ENCODE measurements at places on chromosomes 13 and 19.
A peak's percentile ranks its signal among the peaks of the same experiment; 100 is the strongest.

GRCh38 chr19:15253061-15253460, 20.8 kb upstream of the EPHX3 start:
- no peak for DNase-seq

- DNase-seq: no peak
These were observed 134.1 kb downstream of the KATNAL1 start for GRCh38 chr13:30173303-30173610.

DNA sequence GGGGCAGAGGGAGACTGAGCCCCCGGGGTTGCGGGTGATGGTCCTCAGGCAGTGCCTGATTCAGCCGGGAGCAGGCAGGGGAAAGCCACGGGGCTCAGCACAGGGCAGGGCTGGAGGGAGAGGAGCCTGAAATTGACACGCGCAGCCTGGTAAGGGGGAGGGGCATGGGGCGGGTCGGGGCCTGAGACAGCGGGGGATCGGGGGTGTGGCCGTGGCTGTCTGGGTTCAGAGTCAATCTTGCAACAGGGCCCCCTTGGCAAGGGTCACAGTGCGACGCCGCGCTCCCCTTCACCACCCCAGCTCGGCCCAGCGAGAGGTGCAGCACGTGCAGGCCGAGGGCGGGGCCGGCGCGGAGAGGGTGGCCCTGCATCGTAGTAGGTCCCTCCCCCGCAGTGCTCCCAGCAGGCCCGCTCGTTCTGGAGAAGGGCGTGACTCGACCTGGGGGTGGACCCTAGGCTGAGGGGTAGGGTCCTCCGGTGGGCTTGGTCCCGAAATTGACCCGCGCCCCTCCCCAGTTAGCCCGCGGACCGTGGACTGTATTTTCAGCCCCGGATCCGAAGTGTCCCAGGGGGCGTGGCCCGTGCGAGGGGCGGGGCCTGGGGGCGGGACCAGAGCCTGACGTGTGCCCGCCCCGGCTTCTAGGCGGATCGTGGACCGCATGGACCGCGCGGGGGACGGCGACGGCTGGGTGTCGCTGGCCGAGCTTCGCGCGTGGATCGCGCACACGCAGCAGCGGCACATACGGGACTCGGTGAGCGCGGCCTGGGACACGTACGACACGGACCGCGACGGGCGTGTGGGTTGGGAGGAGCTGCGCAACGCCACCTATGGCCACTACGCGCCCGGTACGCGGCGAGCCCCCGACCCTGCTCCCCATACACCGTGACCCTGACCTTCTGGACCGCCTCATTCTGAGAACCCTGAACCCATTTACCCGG, 6.0 kb downstream of the RCN3 start:
- DNase-seq: peak; percentile 71

DNA sequence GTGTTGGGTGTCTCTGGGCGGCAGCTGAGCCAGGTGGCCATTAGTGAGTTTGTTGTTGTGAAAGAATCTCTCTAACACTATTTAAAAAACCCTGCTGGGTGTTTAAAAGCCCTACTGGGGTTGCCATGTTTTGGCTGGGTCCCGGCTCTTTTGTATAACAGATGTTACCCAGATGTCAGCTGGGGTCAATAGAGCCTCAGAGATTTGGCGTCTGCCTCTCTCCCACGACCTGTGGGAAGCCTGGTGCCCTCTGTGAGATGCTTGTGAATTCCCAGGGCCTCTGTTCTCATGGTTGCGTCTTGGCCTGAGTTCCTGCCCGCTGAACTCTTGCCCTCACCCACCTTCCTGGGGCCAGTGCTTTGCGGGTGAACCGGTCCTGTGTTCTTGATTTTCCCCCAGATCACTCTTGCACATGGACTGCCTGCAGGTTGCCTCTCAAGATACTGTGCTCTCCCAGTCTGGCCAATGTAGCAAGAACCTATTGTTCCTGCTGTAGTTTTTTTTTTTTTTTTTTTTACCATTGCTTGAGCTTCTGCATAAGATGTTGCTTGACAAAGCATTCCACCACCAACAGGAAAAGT, 9.5 kb downstream of the NFILZ start:
- no peak for DNase-seq

DNA sequence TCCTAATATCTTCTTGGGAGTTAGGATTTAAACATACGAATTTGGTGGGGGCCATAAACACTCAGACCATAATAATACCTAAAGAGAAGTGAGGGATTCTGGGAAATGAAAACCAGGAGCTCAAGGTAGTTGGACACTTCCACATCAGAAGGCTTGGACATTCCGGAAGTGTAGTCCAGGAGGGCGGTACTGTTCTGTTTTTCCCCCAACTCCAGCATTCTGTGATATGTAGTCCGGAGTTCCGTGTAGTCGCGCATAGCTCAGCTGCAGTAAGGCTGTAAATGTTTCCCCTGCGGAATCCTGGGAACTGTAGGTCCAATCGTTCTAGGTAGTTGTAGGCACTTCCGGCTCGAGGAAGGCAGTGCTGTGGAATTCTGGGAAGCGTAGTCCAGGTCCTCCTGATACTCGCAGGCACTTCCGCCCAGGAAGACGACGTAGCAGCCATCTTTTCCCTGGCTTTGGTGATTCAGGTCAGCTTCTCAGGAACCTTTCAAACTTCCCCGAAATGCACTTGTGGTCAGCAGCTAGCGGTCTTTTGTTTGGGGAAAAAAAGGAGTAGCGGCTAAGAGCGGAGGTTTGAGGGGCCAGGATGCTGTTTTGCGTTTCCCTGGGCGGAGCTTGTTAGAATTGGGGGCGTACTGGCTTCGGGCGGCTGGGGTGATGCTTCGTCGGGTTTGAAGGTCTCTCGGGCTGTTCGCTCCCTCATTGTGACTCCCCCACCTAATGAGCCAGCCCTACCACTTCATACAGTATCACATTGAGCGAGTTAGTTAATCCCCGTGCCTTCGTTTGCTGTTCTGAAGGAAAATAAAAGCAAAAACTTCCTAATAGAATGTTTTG, at the start of gene ZNF226:
TSS of gene ZNF226 (plus strand) at position 428 of the 840 bp plus-strand sequence. CDS start 4,981 bp downstream, outside the sequence.
- DNase-seq: peak; percentile 60

All from activated CD4-positive, CD25-positive, alpha-beta regulatory T cell (primary cell).